ENCODE measurements at places on chromosomes 3 and 15. TPM values are rescaled to one million over a fixed set of nuclear protein-coding genes. Genes with fewer than 3 reads are reported as not detected.

The LRIG1 gene
- total RNA-seq, result 2.9 TPM

The GRAMD2A gene
- not detected for total RNA-seq

The MORC1 gene
- not detected for total RNA-seq

The C15orf40 gene
- total RNA-seq, result 10.3 TPM

The CLDN1 gene
- total RNA-seq, result 6.8 TPM

The RUBCN gene
- 24.5 TPM for total RNA-seq

The SLMAP gene
- 55.2 TPM for total RNA-seq

The SEMA3B gene
- total RNA-seq, result 63.9 TPM

The SH3GL3 gene
- total RNA-seq, result 3.6 TPM

The TTC21A gene
- total RNA-seq, result 1.2 TPM

All from PC-3 (cell line).